ENCODE measurements at places on chromosomes 6 and 20.

- DNase-seq = no peak
These were observed 41.1 kb upstream of the OSTM1 start for GRCh38 chr6:108115598-108116058.

DNA sequence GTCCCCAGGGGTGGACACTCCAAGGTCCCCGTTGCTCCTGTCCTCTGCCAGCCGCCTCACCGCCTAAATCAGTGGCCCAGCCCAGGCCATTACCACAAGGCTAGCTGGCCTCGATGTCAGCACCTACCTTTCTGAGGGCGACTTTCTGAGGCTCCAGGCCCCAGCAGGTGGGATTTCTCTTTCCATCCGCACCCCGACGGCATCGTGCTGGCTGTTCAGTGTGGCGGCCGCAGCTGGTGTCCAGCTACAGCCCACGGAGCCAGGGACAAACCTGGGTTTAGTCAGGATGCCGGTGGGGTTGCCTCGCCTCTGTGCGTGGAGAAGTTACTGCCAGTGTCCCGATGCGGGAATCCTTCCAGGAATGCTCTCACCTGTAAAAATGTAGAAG is 60.8 kb downstream of the ERMARD start:
- DNase-seq = no peak

DNA sequence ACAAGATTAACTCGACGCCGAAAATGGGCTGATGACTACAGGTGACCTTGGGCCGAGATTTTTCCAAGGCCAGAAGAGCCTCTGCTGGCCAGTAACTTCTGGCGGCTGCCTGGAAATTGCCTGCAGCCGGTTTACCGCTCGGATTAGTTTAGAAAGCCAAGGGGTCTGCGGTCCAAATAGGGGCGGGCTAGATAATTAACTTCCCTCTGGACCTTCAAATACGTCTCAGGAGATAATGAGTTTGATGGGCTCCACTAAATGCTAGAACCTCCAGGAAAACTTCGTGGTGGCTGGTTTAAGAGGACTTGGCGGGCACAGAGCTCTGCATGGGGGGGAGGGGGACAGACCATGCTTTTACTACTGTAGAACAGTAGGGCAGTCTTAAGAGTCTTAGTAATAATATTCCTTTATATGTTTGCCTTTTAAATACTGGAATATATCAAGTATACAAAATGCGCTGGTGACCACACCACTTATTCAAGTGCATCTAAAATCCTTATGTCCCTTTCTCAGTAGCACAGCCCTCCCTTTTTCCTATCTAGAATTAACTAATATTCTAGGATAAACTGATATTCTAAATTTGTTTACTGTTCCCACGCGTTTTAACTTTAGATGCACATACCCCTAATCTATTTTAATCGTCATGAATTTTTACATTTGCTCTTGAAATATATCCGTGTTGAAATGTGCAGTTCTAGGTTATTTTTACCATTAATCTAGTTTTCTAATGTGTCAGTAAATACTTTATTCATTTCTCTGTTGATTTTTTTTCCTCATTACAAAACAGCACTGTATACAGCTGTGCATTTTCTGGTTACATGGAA is 107.5 kb upstream of the PRSS16 start:
- DNase-seq = no peak

GRCh38 chr6:2862712-2863181 is 21.1 kb upstream of the SERPINB1 start:
- DNase-seq = no peak

- no peak for DNase-seq
These were observed 7.5 kb downstream of the BCAS1 start for GRCh38 chr20:54062812-54063280.

GRCh38 chr20:32205843-32206759 is 1.4 kb downstream of the PLAGL2 start:
- DNase-seq = no peak

GRCh38 chr6:102381203-102381602 is 987.7 kb downstream of the GRIK2 start:
- no peak for DNase-seq

GRCh38 chr6:10184371-10185227 is 230.3 kb downstream of the TFAP2A start:
- DNase-seq = no peak

DNA sequence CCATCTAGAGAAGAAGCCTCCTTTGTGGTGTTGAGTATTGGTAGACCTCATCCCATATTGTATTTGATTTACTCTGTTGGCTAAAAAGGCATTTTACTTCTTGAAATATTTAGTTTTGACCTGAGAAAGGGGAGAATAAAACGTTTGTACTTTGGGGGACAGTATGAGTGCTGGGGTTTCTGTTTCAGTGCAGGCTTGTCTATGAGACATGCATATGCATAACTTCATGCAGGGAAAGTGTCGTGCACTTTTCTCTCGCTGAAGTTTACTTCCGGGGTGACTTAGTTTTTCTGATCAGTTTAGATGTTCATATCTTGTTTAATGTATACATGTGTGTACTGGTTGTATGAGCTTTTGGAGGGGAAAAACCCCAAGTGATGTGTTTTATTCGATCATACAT is 59.5 kb downstream of the UTRN start:
- no peak for DNase-seq

DNA sequence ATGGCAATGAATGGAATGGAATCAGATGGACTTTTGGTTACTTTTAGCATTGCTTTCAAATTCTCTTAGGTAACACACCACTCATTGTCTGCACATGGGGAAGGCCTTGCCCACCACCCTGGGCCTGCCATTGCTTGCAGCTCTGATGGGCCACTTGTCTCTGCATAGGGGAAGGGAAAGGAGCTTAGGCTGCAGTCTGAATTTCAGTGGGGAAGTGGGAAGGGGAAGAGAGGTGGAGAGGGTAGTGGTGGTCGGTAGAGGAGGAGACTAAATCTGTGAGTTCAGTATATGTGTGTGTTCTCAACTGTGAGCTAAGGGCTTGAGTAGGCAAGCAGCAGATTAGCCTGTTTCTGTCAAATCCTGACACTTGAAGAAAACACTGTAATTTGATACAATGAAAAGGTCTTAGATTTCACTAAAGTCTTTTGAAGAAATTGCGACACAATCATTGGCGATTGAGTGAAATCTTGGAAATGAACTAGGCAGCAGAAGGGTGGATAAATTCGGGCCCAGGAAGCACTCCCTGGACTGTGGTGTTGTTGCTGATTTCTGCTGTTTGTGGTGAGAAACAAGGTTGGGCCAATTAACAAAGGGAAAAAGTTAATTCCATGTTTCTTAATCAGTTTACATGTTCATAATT is 80.6 kb downstream of the OTOR start:
- DNase-seq = no peak

GRCh38 chr20:10217721-10218410 is 764 bp upstream of the SNAP25 start:
- DNase-seq = peak; percentile 83

DNA sequence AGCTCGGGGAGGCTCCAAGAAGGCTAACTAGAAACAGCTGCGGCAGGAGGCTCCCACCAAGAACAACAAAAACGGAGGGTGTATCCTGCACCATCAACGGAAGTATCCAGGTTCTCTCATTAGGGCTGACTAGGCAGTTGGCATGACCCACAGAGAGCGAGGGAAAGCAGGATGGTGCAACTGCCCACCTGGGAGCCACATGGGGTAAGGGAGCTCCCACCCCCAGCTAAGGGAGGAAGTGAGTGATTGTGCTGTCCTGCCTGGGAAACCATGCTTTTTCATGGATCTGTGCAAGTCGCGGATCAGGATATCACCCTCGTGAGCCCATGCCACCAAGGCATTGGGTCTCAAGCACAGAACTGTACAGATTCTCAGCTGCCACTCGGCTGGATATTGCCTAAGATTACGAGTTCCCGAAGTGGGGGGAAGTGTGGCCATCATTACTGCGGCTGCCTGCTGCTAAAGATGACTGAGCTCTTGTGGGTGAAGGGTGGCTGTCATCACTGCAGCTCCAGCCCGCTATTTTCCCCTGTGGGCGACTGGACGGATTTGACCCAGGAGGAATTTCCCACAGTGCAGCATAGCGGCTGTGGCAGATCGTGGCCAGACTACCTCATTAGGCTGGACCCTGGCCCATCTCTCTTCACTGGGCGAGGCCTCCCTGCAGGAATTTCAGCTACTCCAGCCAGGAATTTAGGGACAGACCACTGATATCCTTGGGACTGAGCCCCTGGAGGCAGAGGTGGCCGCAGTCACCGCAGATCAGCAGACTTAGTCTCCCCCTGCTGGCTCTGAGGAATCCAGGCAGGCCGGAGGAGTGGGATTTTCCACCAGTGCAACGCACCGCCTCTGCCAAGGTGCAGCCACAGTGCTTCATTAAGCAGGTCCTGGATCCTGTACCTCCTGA is 515.7 kb downstream of the FRK start:
- no peak for DNase-seq

GRCh38 chr20:8303651-8304050 is 171.6 kb downstream of the PLCB1 start:
- DNase-seq = no peak

- DNase-seq = no peak
These were observed 22.9 kb upstream of the PAX1 start for GRCh38 chr20:21682521-21682954.

GRCh38 chr6:13881621-13882165 is 43.1 kb upstream of the RNF182 start:
- no peak for DNase-seq

- DNase-seq = no peak
These were observed 96.5 kb downstream of the SYNDIG1 start for GRCh38 chr20:24565835-24566351.

GRCh38 chr6:160387916-160388643 is 39.9 kb downstream of the SLC22A3 start:
- no peak for DNase-seq

GRCh38 chr20:50427719-50428083 is 82.5 kb upstream of the PTPN1 start:
- DNase-seq = no peak

DNA sequence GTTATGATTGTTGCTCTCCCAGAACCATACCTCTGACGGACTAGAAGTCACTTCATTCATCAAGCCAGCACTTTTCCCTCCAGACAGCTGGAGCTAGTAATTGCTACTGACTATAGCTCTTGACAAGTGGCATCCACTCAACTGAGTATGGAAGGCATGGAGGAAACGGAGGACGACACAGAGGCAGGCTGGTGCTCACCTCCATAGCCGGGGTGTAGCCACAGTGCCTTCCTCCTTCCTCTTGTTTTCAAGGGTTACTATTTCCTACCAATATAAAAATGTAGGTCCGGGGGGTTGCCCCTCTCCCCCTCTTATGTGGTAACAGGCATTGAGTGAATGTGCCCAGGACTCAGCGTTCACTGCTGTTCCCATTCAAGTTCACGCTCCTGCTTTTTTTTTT is 23.5 kb upstream of the FOXC1 start:
- DNase-seq = no peak
